ENCODE measurements at places on chromosomes 4 and X. TPM values are rescaled to one million over a fixed set of nuclear protein-coding genes. Genes with fewer than 3 reads are reported as not detected.

DNA sequence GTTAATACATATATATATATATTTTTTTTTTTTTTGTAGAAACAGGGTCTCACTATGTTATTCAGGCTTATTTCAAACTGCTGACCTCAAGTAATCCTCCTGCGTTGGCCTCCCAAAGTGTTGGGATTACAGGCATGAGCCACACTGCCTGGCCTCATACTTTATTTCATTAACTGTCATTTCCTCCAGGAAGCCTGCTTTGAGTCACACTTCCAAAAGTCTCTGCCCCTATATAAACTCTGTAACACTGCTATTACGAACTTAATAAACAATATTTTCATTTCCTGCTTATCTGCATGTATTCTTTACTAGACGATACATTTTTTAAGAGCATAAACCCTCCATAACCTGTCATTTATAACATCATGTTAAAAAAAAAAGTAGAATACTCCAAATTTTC is 167.2 kb downstream of the WDFY3 start:
- no peak overlapping the region for H3K27ac ChIP-seq
- H3K27me3 ChIP-seq, result no peaks in the 10 kb centered on the region
- H3K36me3 ChIP-seq, result no peaks in the 10 kb centered on the region

DNA sequence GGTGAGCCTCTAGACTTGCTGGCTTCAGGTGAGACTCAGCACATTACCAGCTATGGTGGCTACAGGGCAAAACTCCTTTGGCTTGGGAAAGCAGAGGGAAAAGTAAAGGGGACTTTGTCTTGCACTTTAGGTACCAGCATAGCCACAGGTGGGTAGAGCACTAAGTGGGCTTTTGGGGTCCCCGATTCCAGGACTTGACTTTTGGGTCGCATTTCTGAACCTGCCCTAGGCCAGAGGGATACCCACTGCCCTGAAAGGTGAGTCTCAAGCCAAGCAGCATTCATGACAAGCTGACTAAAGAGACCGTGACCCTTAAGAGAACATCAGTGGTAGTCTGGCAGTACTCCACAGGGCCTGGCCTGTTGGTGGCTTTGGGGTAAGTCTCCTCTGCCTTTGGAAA is 224.8 kb downstream of the CFAP299 start:
- H3K27me3 ChIP-seq, result no peaks in the 10 kb centered on the region
- H3K4me1 ChIP-seq, result no peaks in the 10 kb centered on the region
- no peaks in the 10 kb centered on the region for H3K36me3 ChIP-seq
- DNase-seq, result no peak
- no peak overlapping the region for H3K4me3 ChIP-seq

DNA sequence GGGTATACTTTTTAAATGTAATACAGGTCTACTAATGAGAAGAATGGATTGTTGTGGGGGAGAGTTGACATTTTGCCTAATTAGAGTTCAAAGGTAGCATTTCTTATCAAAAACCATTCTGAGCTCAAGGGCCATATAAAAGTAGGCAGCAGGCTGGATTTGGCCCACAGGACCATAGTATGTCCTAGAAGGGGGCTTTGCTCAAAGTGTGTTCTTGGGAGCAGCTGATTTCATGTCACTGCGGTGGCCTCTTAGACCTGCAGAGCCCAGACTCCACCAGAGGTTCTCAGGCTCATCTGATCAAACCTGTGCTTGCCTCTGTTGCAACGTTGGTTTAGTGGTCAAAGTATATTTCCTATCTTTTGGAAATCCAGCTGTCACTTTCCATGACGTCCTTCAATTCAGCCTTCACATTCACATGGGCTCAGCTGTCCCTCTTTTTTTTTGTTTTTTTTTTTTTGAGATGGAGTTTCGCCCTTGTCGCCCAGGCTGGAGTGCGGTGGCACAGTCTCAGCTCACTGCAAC is 34.6 kb upstream of the TENM3 start:
- no peaks in the 10 kb centered on the region for H3K36me3 ChIP-seq
- H3K27me3 ChIP-seq, result no peaks in the 10 kb centered on the region
- no peak overlapping the region for H3K4me3 ChIP-seq
- no peak overlapping the region for H3K27ac ChIP-seq

Gene HTR2C
- not detected for total RNA-seq

DNA sequence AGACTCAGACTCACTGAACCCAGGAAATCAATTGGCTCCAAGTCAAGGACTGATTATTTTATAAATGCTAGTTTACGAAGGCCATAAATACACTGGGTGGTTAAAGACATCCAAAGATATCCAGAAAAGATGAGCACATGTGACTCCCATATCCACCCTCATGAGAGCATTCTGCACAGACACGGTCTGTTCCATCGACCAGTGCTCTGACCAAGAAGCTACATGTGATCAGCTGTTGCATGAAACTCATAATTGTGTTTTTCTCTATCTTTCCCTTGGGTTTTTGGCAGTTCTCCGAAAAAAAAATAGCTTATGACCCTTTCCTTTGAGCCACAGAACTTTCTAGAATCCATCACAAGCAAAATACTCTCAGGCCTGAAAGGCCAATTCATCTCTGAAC is 2.7 kb upstream of the PIR start:
- H3K36me3 ChIP-seq, result no peaks in the 10 kb centered on the region
- H3K27ac ChIP-seq, result no peak overlapping the region
- DNase-seq, result no peak

Gene GAGE1
- not detected for total RNA-seq

GRCh38 chrX:55907968-55908607 is 190.5 kb downstream of the RRAGB start:
- peak overlapping the region; percentile 74 for H3K4me3 ChIP-seq
- H3K27me3 ChIP-seq, result no peaks in the 10 kb centered on the region
- peak overlapping the region; percentile 73 for H3K27ac ChIP-seq
- H3K4me1 ChIP-seq, result no peaks in the 10 kb centered on the region
- no peaks in the 10 kb centered on the region for H3K36me3 ChIP-seq
- DNase-seq, result peak; percentile 80

DNA sequence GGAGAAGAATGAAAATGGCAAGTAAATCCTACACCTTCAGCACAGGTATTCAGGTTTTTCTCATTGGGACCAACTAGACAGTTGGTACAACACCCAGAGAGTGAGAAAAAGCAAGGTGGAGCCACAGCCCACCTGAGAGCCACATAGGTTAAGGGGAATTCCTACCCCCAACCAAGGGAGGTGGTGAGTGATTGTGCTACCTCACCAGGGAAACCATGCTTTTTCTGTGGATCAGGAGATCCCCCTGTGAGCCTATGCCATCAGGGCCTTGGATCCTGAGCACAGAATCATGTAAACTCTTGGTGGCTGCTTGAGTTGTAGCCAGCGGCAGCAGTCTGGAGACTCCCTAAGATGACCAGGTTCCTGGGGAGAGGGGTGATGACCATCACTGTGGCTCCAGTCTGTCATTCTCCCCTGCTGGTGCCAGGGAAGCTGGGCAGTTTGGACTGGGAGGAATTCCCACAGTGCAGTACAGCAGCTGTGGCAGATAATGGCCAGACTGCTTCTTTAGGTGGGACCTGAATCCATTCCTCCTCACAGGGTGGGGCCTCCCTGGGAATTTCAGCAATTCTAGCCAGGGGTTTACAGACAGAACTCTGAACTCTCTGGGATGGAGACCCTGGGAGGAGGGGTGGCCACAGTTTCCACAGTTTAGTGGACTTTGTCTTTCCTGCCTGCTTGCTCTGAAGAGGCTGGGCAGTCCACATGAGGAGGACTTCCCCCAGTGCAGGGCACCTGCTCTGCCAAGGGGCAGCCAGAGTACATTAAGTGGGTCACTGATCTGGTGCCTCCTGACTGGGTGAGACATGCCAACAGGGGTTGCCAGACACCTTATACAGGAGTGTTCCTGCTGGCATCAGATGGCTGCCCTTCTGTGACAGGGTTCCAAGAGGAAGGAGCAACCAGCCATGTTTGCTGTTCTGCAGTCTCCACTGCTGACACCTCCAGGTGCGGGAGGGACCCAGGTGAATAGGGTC is 43.2 kb downstream of the PARM1 start:
- H3K27me3 ChIP-seq, result no peaks in the 10 kb centered on the region
- H3K27ac ChIP-seq, result no peak overlapping the region
- H3K4me1 ChIP-seq, result no peaks in the 10 kb centered on the region
- no peaks in the 10 kb centered on the region for H3K36me3 ChIP-seq
- DNase-seq, result no peak
- H3K4me3 ChIP-seq, result no peak overlapping the region

- H3K4me1 ChIP-seq, result no peaks in the 10 kb centered on the region
- H3K27me3 ChIP-seq, result no peaks in the 10 kb centered on the region
- no peaks in the 10 kb centered on the region for H3K36me3 ChIP-seq
- DNase-seq, result no peak
- H3K4me3 ChIP-seq, result no peak overlapping the region
Measured at GRCh38 chrX:15129412-15129811, 140.5 kb downstream of the ASB9 start.

Gene RBM46
- total RNA-seq, result not detected

GRCh38 chr4:80710748-80711451 is 319.6 kb upstream of the BMP3 start:
- DNase-seq, result no peak
- no peak overlapping the region for H3K4me3 ChIP-seq
- no peaks in the 10 kb centered on the region for H3K36me3 ChIP-seq
- no peaks in the 10 kb centered on the region for H3K4me1 ChIP-seq
- no peaks in the 10 kb centered on the region for H3K27me3 ChIP-seq
- H3K27ac ChIP-seq, result no peak overlapping the region

- no peak overlapping the region for H3K4me3 ChIP-seq
- H3K27ac ChIP-seq, result no peak overlapping the region
- no peaks in the 10 kb centered on the region for H3K36me3 ChIP-seq
- DNase-seq, result no peak
- no peaks in the 10 kb centered on the region for H3K4me1 ChIP-seq
- no peaks in the 10 kb centered on the region for H3K27me3 ChIP-seq
Measured at GRCh38 chr4:167176723-167177367, 57.4 kb downstream of the SPOCK3 start.

DNA sequence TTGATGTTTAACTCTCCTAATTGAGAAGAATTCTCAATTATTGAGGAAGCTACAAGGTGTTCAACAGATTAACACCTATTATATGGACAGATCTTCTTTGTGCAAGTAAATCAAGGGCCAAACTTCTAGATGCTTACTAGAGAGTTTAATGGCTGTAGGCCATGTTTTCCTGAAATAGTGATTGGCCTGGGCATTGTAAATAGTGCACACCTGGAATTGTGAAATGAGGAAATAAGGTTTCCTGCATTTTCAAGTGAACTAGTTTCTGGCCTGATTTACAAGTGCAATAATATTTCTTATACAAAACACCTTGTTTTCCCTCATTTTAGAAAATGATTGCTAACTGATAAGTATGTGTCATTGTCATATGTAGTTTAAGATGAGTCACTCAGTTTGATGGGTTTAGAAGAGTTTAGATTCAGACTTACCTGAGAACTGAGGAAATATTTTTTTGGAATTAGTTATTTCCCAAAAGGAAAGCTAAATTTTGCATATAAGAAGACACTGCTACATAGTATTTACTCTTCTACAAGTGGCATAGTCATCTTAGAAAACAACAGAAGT is 21.2 kb downstream of the AFF1 start:
- H3K4me3 ChIP-seq, result no peak overlapping the region
- no peaks in the 10 kb centered on the region for H3K36me3 ChIP-seq
- H3K27ac ChIP-seq, result no peak overlapping the region
- no peak for DNase-seq
- H3K27me3 ChIP-seq, result no peaks in the 10 kb centered on the region

DNA sequence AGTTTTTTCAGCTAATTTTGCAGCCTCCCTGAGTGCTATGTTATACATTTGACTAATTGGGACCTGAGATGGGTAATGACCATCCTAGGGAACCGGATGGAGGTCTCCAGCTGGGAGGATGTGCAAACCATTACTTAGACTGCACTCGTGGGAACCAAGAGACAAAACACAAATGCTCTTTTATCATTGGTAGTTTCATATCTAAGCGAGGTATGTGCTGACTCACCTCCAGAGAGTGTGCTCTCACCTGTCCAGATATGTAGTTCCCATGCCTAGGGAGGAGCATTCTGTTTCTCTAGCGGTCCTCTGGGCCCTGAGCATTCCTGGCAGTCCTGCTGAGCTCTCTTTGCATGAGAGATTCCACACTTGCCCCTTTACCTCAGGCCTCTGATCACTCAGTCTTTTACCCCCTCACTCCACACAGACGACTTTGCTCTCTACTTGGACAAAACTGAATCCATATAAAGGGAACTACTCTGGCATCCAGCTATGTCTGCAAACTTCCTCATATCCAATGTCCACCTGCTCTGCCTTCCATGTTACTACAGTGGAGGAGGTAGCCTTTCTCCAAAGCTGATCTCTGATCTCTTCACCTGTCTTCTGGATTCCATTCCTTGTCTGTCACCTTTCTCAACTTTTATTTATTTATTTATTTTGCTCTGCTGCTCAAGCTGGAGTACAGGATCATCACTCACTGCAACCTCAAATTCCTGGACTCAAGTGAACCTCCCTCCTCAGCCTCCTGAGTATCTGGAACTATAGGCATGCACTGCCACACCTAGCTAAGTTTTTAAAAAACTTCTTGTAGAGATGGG is 88.4 kb downstream of the LRP2BP start:
- H3K36me3 ChIP-seq, result no peaks in the 10 kb centered on the region
- H3K27ac ChIP-seq, result no peak overlapping the region
- no peaks in the 10 kb centered on the region for H3K4me1 ChIP-seq

Gene DLG3
- 58.9 TPM for total RNA-seq

GRCh38 chr4:163621821-163622220 is 127.3 kb downstream of the TMA16 start:
- no peak for DNase-seq
- no peak overlapping the region for H3K27ac ChIP-seq
- H3K27me3 ChIP-seq, result no peaks in the 10 kb centered on the region
- H3K4me1 ChIP-seq, result no peaks in the 10 kb centered on the region
- no peak overlapping the region for H3K4me3 ChIP-seq

Gene CCNG2
- total RNA-seq, result 19.8 TPM

DNA sequence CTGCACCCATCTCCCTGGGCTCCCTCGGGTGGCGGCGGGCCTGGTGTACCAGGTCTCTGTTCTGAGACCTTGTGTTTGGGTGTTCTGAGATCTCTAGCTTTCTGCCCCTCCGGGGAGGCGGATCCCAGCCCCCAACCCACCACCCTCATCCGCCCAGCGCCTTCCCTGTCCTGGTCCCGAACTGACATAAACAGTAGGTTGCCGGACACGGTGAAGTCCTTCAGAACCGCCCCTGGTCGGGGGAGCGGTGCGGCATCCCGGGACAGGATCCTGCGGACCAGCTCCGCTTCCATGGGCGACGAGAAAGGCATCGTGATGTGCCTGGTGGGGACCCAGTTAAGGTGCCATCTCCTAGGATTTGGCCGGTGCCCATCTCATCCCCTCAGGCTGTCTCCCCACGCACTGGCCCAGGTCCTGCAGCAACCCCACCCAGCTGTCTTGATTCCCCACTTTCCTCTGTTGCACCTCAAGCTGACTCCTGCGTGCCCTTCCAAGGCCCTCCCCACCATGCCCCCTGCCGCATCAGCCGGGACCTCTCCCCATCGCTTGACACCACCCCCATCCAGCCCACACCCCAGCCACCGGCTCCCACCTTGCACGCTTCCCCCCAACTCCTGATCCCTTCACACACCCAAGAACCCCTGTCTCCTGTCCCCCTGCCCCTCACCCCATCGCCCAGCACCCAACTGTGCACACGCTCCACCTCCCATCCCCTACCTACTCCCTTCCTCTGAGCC is 900 bp downstream of the CTAG2 start:
- no peaks in the 10 kb centered on the region for H3K4me1 ChIP-seq
- no peak overlapping the region for H3K4me3 ChIP-seq
- DNase-seq, result no peak

Gene GLRB
- total RNA-seq, result not detected
